Stimulated activated naive CD4-positive, alpha-beta T cell treated with Interleukin-2 at 50 U/mL for 16 hours (primary cell): ENCODE measurements at places on chromosomes 2 and 18.

GRCh38 chr18:8783335-8783993 lies 78.1 kb downstream of the MTCL1 start:
- no peak for DNase-seq

DNA sequence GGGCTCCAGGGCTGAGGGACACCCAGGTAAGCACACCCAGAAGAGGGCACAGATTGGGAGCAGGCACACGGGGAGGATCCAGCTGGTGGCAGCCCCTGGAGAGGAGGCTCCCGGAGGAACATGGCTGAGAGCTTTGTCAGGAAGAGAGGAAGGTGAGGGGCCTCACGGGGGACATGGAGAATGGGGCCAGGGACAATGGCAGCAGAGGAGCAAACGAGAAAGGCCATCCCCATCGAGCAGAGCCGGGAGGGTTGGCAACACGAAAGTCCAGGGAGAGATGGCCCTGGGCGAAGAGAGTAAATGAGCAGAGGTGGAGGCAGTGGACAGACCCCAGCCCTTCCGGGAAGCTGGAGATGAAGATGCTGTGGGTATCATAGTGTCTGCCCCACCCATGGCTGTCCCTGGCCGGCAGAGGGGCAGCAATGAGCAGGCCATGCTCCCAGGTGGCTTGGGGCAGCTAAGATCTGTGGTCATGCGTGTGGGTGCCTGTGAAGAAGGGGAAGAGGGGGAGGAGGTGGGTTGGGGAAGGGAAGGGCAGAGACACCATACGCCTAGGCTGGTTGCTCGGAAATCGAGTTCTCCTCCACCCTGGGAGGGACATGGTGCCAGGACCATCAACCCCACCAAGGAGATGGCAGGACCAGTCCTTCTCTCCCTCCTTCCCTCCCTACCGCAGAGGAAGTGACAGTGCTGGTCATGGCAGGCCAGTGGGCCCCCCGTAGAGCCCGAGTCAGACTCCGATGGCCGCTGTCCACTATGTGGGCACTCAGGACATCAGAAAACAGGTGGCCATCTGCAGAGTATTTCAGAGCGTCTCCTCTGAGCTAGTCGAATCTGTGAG lies 191.7 kb downstream of the NDUFA10 start:
- no peak for DNase-seq

- DNase-seq: no peak
These were observed 41.1 kb upstream of the MAP2 start for GRCh38 chr2:209382775-209383174.

GRCh38 chr18:77106331-77106730 lies 26.3 kb downstream of the MBP start:
- DNase-seq: peak; percentile 78

DNA sequence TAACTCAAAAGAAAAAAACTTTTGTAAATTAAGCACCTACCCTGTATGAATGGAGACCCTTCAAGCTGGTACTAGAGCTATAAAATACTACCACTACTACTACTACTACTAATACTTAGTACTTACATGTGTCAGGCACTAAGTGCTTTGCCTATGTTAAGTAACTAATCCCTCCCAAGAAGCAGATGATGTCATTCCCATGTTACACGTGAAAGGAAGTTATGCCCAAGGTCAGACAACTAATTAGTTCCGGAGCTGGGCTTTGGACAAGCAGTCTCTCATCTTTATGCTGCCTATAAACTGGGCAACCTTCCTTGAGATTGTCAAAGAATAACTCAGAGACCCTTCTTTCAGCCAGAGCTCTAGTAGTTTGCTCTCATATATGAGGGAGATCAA lies 13.9 kb upstream of the ATP6V1B1 start:
- DNase-seq: no peak

- DNase-seq: no peak
These were observed 565.2 kb upstream of the LINC00305 start for GRCh38 chr18:64714086-64714485.

DNA sequence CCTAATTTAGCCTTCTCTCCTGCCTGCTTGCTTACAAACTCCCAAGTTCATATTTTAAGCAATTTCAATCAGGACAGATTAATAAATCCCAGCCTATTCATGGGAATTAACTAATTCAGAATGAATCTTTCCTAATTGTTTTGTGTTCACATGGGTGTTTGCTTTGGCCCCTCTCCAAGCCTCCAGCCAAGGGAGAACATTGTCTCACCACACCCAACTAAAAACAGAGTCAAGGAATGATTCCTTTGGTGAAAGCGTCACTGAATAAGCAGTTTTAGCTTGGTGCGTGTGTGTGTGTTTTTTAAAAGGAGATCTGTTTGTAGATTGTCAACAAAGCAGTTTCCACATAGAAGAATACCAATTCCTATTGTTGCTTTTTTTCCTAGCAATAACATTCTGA lies 43.0 kb upstream of the DSG1 start:
- DNase-seq: no peak

- DNase-seq: no peak
These were observed 1.7 kb upstream of the PRLH start for GRCh38 chr2:237564526-237565131.

- no peak for DNase-seq
These were observed 1456.1 kb upstream of the ACVR2A start for GRCh38 chr2:146388757-146389156.

GRCh38 chr2:34037157-34037556 lies 438.1 kb upstream of the FAM98A start:
- no peak for DNase-seq

DNA sequence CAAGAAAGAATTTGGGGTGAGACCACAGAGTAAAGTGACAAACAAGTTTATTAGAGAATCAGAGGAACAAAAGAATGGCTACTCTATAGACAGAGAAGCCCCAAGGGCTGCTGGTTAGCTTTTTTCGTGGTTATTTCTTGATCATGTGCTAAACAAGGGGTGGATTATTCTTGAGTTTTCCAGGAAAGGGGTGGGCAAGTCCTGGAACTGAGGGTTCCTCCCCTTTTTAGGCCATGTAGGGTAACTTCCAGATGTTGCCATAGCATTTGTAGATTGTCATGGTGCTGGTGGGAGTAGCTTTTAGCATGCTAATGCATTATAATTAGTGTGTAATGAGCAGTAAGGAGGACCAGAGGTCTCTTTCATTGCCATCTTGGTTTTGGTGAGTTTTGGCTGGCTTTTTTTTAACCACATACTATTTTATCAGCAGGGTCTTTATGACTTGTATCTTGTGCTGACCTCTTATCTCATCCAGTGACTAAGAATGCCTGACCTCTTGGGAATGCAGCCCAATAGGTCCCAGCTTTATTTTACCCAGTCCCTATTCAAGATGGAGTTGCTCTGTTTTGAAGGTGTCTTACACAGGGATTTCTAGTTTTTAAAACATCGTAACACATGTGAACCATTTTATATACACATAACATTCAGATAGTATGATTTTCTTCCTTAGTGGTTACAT lies 77.8 kb downstream of the MYO1B start:
- DNase-seq: no peak

DNA sequence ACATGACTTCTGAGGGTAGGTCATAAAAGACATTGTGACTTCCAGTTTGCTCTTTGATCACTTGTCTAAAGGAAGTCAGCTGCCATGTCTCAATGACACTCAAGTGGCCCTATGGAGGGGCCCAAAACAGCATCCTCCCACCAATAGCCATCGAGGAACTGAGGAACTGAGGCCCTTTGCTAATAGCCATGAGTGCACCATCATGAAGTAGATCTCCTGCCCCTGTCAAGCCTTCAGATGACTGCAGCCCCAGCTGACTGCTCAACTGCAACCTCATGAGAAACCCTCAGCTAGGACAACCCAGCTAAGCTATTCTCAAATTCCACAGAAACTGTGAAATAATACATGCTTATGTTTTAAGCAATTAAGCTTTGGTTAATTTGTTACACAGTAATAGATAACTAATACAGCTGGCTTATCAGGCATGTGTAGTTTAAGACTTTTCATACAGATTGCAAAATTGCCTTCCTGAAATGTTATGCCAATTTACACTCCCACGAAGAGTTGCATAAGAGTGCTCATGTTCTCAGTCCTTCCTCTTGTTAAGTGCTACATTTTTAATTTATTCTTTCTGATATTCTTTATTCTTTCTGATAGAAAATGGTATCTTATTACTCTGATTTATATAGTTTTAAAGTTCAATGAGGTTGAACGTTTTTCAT lies 105.6 kb upstream of the NDUFV2 start:
- DNase-seq: no peak

DNA sequence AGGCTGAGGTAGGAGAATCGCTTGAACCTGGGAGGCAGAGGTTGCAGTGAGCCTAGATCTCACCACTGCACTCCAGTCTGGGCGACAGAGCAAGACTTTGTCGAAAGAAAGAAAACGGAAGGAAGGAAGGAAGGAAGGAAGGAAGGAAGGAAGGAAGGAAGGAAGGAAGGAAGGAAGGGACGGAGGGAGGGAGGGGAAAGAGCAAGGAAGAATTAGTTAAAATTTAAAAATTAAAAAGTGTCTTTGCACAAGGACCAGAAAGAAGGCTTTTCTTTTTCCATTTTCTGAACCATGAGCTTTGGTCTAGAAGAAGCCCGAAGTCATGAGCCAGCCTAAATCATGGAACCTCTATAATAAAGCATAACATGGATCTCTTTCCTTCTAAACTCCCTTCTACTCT lies 138.2 kb upstream of the DNAJC10 start:
- no peak for DNase-seq

GRCh38 chr2:139357972-139358371 lies 577.8 kb upstream of the NXPH2 start:
- no peak for DNase-seq

- DNase-seq: no peak
These were observed 223.4 kb upstream of the SMAD2 start for GRCh38 chr18:48153613-48154481.

- no peak for DNase-seq
These were observed 8.4 kb downstream of the SPP2 start for GRCh38 chr2:234058881-234059280.

DNA sequence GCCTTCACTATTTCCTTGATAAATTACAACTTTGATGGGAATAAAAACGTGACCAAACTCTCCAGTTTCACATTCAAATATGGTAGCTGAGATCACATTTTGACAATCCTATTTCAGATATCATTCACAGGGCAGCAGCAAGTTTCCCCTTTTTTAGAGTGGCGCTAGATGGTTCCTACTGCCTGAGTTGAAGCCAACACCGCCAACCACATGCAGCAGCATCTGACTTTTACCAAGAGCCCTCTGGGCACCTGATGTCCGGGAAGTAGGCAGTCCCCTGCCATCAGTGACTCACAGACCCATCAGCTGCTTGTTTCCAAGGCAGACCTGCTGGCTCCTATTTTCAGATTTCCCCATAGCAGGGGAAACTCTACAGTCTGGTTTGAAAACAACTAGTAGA lies 4.0 kb upstream of the MREG start:
- peak; percentile 27 for DNase-seq
